Activated T-cell treated with anti-CD3 and anti-CD28 coated beads, Interleukin-2, amount 50 U/mL, for 1 hour (primary cell): ENCODE measurements at places on chromosomes 16 and 17.

- no peak for DNase-seq
Observed at GRCh38 chr16:83392743-83393142, 415.0 kb upstream of the HSBP1 start.

GRCh38 chr17:40460968-40461731 lies 17.9 kb downstream of the IGFBP4 start:
- DNase-seq: no peak

GRCh38 chr17:63222655-63223054 lies 223.5 kb downstream of the CYB561 start:
- DNase-seq: no peak

- DNase-seq: no peak
Observed at GRCh38 chr16:16116841-16117240, 106.5 kb downstream of the ABCC6 start.

GRCh38 chr16:72947379-72948237 lies 100.3 kb downstream of the ZFHX3 start:
- DNase-seq: no peak

DNA sequence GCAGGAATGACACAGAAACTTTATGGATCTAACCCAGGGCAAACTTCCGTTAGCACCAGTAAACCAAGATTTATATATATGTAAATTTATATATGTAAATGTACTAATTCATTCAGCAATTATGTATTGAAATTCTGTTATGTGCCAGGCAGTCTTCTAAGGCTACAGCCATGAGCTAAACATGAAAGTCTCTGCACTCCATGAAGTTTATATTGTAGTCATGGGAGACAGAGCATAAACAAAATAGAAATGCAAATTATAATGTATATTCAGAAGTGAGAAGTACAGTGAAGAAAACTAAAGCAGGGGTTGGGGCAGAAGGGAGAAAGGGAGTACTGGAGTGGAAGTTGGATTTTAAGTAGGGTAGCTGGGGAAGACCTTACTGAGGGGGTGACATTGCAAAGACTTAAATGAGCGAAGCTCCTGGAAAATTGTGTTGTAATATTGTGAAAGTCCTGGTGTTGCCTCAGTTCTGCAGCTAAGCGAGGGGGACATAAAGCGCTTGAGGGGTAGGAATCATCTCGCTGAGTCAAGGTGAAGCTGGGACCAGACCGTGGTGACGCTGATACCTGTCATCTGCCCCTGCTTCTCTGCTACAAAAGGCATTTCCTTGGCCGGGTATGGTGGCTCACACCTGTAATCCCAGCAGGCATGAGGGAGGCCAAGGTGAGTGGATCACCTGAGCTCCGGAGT lies 64.8 kb downstream of the YPEL2 start:
- no peak for DNase-seq

DNA sequence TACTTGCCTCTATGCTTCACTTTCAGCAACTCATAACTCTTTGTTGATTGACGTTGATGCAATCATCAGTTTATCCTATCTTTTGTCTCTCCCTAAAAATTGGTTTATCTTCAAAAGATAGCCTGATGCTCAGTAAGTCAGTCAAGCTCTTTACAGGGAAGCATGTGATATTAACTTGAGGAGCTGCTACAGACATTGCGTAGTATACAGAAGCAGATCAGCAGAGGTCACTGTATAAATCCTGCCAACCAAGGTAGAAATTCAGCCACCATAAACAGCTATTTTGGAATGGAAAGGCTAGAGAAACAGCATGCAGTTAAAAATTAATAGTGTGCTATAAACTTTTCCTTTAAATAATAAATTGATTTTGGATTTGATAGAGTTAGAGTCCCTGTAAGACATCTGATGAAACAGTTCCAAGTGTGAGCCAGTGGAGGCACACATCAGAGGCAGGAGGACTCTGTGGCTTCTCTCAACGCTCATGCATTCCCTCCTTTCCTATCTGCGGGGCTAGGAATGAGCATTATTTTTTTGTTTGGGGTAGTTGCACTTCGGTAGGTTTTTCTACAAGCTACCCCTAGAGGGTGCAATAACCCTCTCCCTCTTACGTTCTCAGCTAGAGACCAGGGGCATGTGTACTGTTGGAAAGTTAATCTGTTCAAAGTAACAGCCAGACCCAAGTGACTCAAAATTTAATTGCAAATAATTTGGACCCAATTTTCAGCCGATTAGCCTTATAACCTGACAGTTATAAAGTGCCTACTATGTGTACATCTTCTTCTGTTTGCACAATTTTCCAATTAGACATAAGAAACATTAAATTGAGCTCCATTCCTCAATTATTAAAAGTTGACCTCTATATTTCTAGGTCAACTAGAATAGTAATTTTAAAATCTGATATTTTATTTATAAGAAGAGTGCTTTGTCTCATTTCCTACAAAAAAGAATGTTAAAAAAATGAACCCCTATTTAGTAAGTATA lies 647.7 kb upstream of the SOX9 start:
- no peak for DNase-seq

DNA sequence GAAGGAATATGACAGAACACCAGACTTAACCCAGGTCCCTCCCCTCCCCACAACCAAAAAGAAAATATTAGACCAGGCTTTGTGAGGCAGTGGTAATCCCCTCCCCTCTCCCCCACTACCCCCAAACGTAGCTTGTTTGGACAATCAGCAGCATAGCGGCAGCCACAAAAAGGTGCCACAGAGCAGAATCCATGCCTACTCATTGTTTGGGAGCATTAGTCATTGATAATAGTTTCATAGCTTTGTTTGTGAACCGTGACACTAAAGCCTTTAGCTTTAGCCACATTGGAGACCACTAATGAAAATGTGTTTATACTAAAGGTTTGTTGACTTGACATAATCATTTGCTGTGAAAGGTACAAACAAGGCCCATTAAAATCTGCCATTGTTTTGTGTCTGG lies 65.1 kb downstream of the NUP93 start:
- no peak for DNase-seq

DNA sequence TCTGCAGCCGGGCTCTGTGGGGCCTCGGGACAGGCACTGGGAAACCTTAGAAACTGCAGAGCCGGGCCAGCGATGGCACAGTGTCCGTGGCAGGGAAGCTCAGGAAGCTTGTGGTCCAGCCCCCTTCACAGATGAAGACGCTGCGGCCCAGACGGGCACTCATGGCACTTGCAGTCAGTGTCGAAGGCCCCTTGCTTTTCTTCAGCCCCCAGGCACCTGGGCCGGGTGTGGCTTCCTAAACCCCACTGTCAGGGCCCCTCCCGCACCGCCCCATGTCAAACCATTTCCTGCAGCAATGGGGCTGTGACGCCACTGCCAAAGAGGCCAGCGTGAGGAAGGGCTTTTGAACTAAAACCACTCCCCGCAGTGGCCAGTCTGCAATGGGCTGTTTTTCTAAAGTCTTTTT lies 164.0 kb downstream of the LAT start:
- DNase-seq: peak; percentile 82

DNA sequence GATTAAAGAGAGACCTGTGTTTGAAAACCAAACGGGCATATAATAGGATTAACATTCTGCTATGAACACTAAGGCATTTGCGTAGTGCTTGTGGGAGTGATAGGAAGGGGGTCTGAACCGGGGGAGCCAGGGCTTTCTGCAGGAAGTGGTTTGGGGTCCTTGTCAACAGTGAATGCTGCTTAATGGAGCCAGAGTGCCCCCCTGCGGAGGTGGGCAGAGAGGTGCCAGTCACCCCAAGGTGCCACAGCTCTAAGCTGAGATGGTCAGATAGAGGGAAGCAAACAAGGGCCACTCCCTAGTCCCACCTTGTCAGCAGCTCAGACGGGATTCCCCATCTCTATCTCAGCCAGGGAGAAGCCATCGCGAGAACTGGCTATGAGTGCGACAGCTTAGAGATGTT lies 17.7 kb downstream of the NAA60 start:
- DNase-seq: peak; percentile 58

DNA sequence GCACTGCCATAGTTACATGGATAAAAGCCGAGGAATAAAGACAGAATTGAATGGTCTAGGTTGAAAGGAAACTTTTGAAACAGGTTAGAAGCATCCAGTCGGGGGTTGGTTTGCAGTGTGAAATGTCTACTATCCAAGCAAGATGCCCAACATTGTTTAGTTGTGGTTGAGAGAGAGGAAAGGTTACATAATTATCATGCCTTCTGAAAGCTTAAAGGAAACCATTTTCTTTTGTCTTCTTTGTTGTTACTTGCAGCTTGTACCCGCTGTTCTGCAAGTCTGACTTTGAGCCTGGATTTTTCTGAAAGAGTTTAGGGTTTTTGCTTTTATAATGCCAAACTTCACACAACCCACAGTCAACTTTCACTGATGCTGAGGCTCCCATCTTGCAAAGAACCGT lies 167.9 kb downstream of the AXIN2 start:
- DNase-seq: no peak

- DNase-seq: no peak
Observed at GRCh38 chr16:80231888-80232287, 308.9 kb upstream of the DYNLRB2 start.

GRCh38 chr17:3827124-3827773 lies 18.8 kb downstream of the NCBP3 start:
- DNase-seq: peak; percentile 57

DNA sequence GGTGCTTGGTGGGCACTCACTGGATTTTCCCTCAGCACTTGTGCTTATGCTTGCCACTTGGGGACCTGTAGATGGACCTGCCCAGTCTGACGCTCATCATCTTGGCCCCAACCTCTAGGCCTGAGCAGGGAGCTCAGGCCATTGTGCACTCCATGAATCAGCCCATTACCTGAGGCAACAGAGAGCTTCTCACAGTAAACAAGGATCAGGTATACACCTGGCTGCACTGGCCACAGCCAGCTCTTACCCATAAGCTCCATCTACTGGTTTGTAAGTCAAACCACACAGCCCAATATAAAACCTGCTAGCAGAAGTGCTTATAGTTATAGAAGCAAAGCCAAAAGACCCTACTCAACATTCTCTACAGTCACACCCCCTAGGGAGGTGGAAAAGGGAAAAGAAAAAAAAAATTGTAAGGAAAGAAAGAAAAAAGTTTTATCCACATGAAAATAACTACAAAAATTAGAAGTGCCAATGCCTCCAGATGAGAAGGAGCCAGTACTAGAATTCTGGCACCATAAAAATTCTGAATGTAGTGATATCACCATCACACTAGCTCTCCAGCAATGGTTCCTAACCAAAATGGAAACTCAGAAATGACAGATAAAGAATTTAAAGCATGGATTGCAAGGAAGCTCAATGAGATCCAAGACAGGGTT lies 87.8 kb upstream of the CDH5 start:
- no peak for DNase-seq

DNA sequence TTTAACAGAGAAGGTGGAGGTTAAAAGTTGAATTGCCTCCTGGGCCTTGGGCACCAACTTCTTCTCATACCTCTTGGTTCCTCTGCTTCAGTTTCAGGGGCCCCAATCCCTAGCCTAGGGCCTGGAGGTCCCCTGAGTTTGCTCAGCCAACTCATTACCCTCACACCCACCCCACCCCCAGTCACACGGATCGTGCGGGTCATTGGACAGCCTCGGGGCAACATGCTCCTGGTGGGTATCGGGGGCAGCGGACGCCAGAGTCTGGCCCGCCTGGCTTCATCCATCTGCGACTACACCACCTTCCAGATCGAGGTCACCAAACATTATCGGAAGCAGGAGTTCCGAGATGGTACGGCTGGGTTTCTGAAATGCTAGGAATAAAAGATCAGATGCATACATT lies 36.0 kb upstream of the KDM6B start:
- DNase-seq: no peak

DNA sequence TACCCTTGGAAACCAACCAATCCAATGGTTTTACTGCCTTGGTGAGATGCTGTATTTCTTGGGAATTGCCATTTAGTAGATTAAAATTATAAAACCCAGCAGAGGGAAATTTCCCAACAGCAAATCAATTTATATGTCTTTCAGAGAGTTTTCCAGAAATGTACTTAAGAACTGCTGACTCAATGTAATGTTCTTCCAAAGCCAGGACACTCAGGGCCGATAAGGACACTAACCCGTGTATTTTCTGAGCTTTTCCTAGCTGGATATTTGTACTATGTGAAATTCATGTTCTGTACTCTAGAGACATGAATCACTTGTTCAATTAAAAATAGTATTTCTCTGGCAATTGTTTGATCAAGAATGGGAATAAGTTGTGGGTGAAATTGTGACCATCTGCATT lies 121.4 kb downstream of the KCNJ2 start:
- no peak for DNase-seq

GRCh38 chr16:10579965-10580882 lies at the start of gene EMP2:
EMP2 (minus strand) TSS chr16:10580598; CDS start chr16:10547617, 32,981 bp downstream.
- DNase-seq: no peak

GRCh38 chr17:34486761-34487160 lies 92.6 kb upstream of the TMEM132E start:
- no peak for DNase-seq
